AML-193 (cell line): ENCODE measurements at places on chromosomes 3 and 15.

- peak; percentile 60 for DNase-seq
These were observed 225.5 kb upstream of the IL12A start for GRCh38 chr3:159763011-159763601.

- DNase-seq: no peak
These were observed 29.9 kb upstream of the ST3GAL6 start for GRCh38 chr3:98733053-98733811.

GRCh38 chr3:63872135-63872924 is 8.7 kb downstream of the ATXN7 start:
- no peak for DNase-seq

DNA sequence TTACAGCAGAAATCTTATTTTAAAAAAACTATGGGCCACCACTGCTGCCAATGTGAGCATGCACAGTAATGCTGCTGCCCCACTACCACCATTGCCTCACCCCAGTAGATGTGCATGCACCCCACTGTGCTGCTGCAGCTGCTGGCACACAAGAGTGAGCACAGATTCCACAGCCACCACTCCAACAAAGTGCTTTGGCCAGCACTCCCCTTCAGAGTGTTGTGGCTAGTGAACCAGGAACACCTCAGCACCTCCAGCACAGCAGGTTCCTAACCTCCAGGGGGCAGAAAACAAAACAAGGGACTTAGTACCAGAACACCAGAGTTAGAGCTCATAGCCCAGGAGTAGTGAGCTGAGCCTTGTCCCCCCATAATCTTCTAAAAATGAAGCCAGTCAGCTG is 629.6 kb downstream of the PYDC2 start:
- no peak for DNase-seq

DNA sequence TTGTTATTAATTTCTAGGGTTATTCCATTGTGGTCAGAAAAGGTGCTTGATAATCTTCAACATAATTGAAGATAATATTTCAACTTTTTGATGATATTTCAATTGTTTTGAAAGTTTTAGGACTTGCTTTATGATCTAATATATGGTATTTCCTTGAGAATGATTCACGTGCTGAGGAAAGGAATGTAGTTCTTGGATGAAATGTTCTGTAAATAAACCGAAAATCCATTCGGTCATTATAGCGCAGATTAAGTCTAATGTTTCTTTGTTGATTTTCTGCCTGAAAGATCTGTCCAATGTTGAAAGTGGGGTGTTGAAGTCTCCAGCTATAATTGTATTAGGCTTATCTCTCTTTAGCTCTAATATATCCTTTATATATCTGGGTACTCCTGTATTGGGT is 617.5 kb upstream of the NECTIN3 start:
- DNase-seq: no peak

- no peak for DNase-seq
These were observed 5.6 kb upstream of the DNAJC17 start for GRCh38 chr15:40812721-40813425.

GRCh38 chr3:39192490-39193092 is at the start of gene XIRP1:
Gene XIRP1, minus strand, starts transcription at chr3:39192595. Its CDS starts 3,150 bp downstream, at chr3:39189445.
- DNase-seq: no peak

DNA sequence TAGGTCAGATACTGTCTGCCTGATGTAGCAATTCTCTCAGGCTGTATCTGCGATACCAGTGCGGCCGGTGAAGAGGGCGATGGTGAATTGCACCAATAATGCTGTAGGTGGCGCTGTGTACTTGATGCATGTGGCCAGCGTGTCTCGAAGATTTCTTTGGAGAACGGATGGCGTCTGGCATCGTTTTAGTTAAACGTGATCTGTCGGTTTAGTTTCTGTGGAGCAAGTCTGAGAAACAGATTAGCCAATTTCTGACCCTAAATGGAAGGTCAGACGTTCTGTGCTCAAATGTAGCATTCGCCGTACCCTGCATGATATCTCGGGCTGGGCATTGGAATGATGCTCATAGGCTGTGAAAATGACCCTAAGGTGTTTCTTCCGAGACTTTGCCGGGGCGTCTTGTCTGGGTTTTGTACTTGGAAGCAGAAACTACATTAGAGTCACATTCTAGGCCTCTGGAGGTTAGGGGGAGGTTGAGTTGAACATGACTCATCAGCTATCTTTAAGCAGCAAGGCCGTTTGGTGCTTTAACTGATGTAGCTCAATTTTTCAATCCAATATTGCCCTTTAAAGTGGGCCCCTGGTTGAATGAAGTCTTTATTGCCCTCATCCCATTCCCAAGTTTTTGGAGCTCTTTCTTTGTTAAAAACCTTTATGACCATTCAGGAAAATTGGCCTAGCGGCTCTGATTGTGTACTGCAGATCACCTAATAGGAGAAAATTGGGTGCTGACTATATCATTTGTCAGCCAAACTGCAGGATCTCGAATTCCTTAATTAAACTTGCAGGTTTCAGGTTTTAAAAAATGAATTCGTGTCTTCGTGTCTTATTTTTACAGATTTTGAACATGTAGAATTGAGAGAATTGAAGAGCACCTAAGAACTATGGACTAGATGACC is 80.0 kb downstream of the SQOR start:
- peak; percentile 37 for DNase-seq

- DNase-seq: no peak
These were observed 494.5 kb downstream of the DIPK2A start for GRCh38 chr3:144466114-144466513.

GRCh38 chr15:39360452-39360851 is 220.4 kb upstream of the THBS1 start:
- DNase-seq: no peak

DNA sequence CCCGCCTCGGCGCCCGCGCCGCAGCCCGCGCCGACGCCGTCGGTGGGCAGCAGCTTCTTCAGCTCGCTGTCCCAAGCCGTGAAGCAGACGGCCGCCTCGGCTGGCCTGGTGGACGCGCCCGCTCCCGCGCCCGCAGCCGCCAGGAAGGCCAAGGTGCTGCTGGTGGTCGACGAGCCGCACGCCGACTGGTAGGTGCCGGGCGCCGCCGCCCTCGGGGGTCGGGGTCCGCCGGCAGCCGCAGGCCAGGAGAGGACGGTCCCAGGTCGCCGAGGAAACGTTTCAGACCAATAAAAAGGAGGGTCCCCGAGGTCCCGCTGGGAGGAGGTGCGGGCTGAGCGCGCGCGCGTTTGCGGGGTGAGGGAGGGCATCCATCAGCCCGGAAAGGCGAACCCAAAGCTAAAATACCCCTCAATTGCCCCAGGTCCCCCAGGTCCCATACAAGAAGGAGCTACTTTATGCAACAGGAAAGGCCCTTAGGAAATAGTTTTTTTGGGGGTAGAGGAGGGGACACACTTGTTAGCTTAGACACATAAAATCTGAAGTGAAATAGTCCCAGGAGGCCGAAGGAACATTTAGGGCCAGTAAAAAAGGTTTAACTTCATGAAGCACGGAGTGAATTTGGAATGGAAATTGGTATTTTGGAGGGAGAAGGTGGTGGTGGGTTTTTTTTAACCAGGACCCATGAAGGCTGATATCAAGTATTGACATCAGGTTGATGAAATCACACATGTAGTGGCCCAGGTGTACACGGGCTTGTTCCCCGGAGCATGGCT is 739 bp downstream of the SYN2 start:
- DNase-seq: no peak

DNA sequence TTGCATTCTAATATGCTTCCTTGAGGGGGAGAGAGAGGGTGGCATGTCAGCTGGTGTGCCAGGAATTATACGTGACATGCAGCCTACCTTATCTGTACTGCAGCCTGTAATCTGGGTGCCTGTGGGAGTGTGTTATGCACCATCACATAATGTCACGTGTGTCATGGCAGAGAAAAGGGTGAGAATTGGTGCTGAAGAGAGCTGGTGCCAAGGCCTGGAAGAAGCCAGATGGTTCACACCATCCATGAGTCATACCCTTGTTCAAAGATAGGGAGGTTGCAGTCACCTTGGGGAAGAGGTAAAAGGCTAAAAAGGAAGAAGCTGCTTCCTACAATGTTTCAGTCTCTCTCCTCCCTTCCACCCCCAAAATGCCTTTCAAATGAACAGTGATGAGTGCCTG is 5.3 kb downstream of the BRPF1 start:
- no peak for DNase-seq
